ENCODE measurements at places on chromosomes 5 and 9.
A peak's percentile ranks its signal among the peaks of the same experiment; 100 is the strongest.

GRCh38 chr5:127924606-127925005, 159.0 kb upstream of the SLC12A2 start:
- no peak for DNase-seq
- H3K27ac ChIP-seq, result no peak overlapping the region
- H3K36me3 ChIP-seq, result no peaks in the 10 kb centered on the region
- H3K4me3 ChIP-seq, result no peak overlapping the region

DNA sequence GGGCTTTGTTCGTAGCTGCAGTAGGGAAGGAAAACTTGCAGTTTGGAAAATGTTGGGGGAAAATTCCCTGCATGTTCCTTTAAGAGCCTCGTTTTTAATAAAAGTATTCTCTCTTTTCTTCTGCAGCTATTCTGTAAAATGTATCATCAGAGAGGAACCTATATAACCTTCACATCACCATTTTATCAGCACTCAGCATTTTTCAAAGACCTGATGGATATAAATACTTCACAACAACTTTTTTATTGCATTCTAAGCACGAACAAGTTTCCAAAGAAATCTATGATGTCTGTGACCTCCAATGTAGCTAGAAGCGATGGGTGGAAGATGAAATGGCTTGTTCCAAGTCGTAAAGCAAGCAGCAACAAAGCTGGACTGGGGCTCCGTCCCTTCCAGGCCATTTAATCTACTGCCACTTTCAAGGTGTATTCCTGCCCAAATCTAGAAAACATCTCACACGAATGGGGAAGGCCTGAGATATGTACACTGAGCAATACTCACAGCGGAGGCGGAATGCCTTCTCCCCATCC, 84.0 kb downstream of the NSUN2 start:
- no peaks in the 10 kb centered on the region for H3K27me3 ChIP-seq
- H3K27ac ChIP-seq, result no peak overlapping the region
- DNase-seq, result no peak
- H3K4me3 ChIP-seq, result no peak overlapping the region

- DNase-seq, result no peak
- H3K4me1 ChIP-seq, result no peaks in the 10 kb centered on the region
- no peak overlapping the region for H3K27ac ChIP-seq
- H3K36me3 ChIP-seq, result no peaks in the 10 kb centered on the region
- H3K27me3 ChIP-seq, result no peaks in the 10 kb centered on the region
These were observed 51.0 kb downstream of the IARS1 start for GRCh38 chr9:92242260-92243136.

GRCh38 chr9:90953200-90953599, 151.6 kb downstream of the SYK start:
- peaks cover 10% of the 10 kb centered on the region for H3K4me1 ChIP-seq
- no peak for DNase-seq
- no peak overlapping the region for H3K4me3 ChIP-seq
- no peaks in the 10 kb centered on the region for H3K27me3 ChIP-seq
- no peaks in the 10 kb centered on the region for H3K36me3 ChIP-seq

- H3K36me3 ChIP-seq, result peaks cover 59% of the 10 kb centered on the region
- no peak overlapping the region for H3K27ac ChIP-seq
- no peaks in the 10 kb centered on the region for H3K4me1 ChIP-seq
- H3K27me3 ChIP-seq, result no peaks in the 10 kb centered on the region
- no peak overlapping the region for H3K4me3 ChIP-seq
These were observed 5.5 kb downstream of the MRNIP start for GRCh38 chr5:179852993-179853547.

- H3K4me1 ChIP-seq, result peaks cover 13% of the 10 kb centered on the region
- H3K27ac ChIP-seq, result no peak overlapping the region
- H3K4me3 ChIP-seq, result no peak overlapping the region
- H3K36me3 ChIP-seq, result no peaks in the 10 kb centered on the region
- DNase-seq, result no peak
These were observed 12.5 kb downstream of the PHF2 start for GRCh38 chr9:93588641-93589609.

GRCh38 chr9:132898051-132898450, 19.4 kb downstream of the SPACA9 start:
- DNase-seq, result no peak
- H3K36me3 ChIP-seq, result peaks cover 84% of the 10 kb centered on the region
- no peak overlapping the region for H3K4me3 ChIP-seq
- peaks cover 8% of the 10 kb centered on the region for H3K4me1 ChIP-seq
- H3K27ac ChIP-seq, result no peak overlapping the region

- H3K4me1 ChIP-seq, result no peaks in the 10 kb centered on the region
- H3K36me3 ChIP-seq, result no peaks in the 10 kb centered on the region
- no peak for DNase-seq
- no peak overlapping the region for H3K4me3 ChIP-seq
These were observed 11.0 kb downstream of the FABP6 start for GRCh38 chr5:160240350-160240749.

DNA sequence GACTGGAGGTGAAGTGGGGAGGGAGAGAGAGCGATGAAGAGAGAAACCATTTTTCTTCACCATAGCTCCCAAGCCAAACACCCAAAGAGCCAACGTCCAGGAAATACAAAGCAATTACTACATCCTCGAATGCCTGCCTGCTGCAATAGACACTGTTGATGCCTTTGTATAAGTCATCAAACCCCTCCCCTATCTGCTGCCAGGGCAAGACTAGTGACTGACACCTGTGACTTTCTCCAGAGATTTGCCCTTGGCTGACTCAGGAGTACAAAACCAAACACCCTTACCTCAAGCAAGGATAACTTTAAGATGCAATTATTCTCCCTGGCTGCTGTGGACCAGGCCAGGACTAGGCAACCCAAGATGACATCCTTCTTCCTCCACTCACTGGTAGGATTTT, 81.8 kb upstream of the RASA1 start:
- H3K4me3 ChIP-seq, result no peak overlapping the region
- H3K4me1 ChIP-seq, result no peaks in the 10 kb centered on the region
- DNase-seq, result no peak
- no peaks in the 10 kb centered on the region for H3K27me3 ChIP-seq

GRCh38 chr5:133072021-133072420, 20.2 kb downstream of the HSPA4 start:
- no peak for DNase-seq
- H3K27ac ChIP-seq, result peak overlapping the region; percentile 1
- no peaks in the 10 kb centered on the region for H3K4me1 ChIP-seq
- peaks cover 96% of the 10 kb centered on the region for H3K36me3 ChIP-seq
- H3K27me3 ChIP-seq, result no peaks in the 10 kb centered on the region
- no peak overlapping the region for H3K4me3 ChIP-seq

- H3K27ac ChIP-seq, result no peak overlapping the region
- H3K4me1 ChIP-seq, result no peaks in the 10 kb centered on the region
- DNase-seq, result no peak
- H3K36me3 ChIP-seq, result no peaks in the 10 kb centered on the region
These were observed 633.3 kb downstream of the PDE4D start for GRCh38 chr5:59260200-59260599.

- no peak overlapping the region for H3K27ac ChIP-seq
- no peaks in the 10 kb centered on the region for H3K36me3 ChIP-seq
- no peak overlapping the region for H3K4me3 ChIP-seq
- no peaks in the 10 kb centered on the region for H3K27me3 ChIP-seq
- no peak for DNase-seq
These were observed 387.4 kb downstream of the FGF10 start for GRCh38 chr5:44001675-44002380.

GRCh38 chr5:24819841-24820240, 175.1 kb upstream of the CDH10 start:
- H3K27me3 ChIP-seq, result no peaks in the 10 kb centered on the region
- no peak for DNase-seq
- no peak overlapping the region for H3K4me3 ChIP-seq
- H3K27ac ChIP-seq, result no peak overlapping the region

GRCh38 chr5:96254980-96255691, 177.9 kb downstream of the PCSK1 start:
- H3K27me3 ChIP-seq, result no peaks in the 10 kb centered on the region
- peaks cover 61% of the 10 kb centered on the region for H3K4me1 ChIP-seq
- no peak overlapping the region for H3K4me3 ChIP-seq
- H3K36me3 ChIP-seq, result no peaks in the 10 kb centered on the region

DNA sequence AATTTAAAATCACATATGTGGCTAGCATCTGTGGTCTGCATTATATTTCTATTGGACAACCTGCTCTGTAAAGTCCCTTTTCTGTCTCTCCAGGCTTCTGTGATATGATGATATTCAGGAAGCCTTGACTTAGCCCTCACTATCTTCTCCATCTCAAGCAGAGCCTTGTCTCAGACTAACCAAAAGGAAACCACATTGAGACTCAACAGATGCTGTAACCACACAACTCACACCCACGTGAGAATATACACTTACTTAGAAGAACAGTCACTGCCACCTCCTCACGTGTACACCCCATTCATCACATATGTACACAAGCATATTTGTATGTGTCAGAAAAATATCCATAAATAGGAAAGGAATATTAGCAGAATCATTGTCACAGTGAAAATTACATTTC, 33.6 kb downstream of the HTR4 start:
- no peak for DNase-seq
- H3K4me1 ChIP-seq, result no peaks in the 10 kb centered on the region
- H3K27ac ChIP-seq, result no peak overlapping the region
- H3K4me3 ChIP-seq, result no peak overlapping the region
- H3K36me3 ChIP-seq, result no peaks in the 10 kb centered on the region
- H3K27me3 ChIP-seq, result no peaks in the 10 kb centered on the region

Measured in esophagus squamous epithelium (tissue), 5 donors.